Naive thymus-derived CD8-positive, alpha-beta T cell (primary cell): ENCODE measurements at places on chromosomes 6 and 20.

- no peak for DNase-seq
These were observed 96.3 kb upstream of the QKI start for GRCh38 chr6:163318071-163318786.

DNA sequence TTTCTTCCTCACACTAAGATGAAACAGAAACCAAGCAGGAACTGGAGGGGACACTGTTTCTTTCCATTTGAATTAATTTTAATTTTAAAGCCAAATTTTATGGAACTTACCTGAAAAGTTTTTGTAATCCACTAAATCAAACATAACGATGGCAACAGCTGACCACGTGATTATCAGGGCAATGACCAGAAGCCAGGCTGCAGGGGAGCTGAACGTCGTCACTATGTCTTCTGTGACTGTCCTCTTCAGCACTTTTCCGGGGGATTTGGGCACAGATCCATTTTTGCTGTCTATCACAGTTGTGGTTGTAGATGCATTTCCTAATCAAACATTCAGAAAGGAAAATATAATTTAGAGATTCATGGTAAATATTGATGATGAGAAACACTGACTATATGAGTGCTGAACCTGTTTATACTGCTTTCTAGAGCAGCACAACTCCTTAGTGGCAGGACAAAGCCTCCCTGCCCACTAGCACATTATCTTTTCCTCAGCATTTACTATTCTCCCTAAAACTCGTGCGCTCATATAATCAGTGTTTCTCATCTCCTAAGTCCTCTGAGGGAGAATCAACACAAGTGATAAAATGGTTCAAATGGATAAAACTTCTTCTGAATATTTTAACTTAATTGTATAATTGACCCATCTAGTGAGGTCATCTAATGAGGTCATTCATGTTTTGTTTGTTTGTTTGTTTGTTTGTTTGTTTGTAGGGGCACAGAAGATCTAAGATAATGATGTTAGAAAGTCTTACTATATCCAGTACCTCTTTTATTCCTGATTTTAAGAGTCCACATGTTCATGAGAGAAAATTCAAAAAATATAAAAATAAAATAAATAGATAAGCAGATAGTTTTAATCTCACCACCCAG lies 65.7 kb downstream of the TRDN start:
- no peak for DNase-seq

GRCh38 chr6:139175389-139175948 lies 40.6 kb downstream of the HECA start:
- DNase-seq = no peak

DNA sequence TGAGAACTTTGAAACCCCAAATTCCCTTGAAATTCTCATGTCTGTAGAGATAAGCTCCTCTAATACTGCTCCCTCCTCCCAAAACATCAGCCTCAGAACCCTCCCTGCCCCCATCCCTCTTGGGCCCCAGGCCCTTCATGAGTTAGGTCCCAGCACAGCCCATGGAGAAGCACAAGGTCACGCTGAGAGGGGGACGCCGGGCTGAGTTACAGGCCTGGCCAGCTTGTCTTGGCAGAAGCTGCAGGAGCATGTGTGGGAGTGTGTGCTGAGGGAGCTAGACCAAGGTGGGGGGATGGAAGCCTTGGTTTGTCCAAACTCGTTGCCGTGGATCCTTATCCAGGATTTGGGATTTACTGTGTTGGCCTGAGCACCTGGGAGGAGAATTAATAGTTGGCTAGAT lies 8.5 kb upstream of the PTCRA start:
- no peak for DNase-seq

DNA sequence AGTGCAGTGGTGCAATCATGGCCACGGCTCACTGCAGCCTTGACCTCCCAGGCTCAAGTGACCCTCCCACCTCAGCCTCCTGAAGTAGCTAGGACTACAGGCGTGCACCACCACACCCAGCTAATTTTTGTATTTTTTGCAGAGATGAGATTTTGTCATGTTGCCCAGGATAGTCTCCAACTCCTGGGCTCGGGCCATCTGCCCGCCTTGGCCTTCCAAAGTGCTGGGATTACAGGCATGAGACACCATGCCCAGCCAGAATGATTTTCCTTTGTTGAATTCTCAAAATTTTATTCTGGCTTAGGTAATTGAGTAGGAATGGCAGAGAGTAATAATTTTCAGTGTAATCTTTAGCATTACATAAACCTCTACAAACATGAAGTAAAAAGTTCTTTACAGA lies 37.1 kb downstream of the SLC16A10 start:
- no peak for DNase-seq

- no peak for DNase-seq
These were observed 124.4 kb upstream of the PRL start for GRCh38 chr6:22421198-22421597.

DNA sequence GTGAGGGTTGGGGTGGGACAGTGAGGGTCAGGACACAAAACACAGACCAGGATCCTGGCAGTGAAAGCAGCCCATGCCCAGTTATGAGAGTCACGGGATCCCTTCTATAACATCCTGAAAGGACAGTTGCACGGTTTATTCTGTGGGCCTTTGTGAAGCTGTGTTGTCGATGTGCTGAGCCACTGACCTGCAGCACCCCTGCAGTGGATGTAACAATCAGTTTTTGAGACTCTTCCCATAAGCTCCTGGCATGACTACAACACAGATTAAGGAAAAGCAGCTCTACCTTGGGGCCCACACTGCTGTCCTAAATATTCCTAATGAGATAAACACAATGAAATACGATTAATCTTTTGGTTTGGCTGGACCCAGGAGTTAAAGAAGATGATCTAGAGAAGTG lies 3.7 kb downstream of the PYGB start:
- no peak for DNase-seq

- DNase-seq = no peak
These were observed 17.9 kb downstream of the SOX4 start for GRCh38 chr6:21611485-21611884.

DNA sequence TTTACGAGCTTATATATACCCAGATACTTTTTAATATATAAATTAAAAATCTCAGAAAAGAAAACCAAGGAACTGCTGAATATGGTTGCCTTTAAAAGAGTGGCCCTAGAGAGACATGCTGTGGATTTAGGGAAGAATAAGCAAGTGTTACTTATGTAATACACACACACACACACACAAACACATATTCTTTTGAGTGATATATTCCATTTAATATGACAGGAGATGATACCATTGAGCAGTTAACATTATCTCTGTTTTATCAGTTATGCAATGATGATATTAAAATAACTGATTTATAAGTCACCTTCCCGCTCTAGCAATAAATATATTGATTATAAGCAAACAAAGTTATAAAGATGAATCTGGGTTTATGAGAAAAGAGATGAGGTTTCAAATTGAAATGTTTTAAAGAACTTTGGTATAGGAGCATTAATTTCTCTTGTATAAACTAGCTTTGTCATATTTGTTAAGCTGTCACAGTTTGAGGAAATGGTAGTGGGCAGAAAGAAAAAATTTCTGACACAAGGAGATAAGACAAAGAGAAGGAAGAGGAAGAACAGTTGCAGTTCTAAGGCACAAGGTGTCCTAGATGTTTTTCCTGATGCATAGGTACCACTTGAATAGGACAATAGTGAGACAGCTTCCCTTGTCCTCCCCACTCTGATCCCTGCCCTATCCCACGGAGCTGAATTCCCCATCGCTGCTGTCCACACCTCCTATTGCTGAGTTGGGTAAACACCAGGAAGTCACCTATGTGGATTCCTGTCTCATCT lies 26.4 kb downstream of the GPX5 start:
- DNase-seq = no peak

DNA sequence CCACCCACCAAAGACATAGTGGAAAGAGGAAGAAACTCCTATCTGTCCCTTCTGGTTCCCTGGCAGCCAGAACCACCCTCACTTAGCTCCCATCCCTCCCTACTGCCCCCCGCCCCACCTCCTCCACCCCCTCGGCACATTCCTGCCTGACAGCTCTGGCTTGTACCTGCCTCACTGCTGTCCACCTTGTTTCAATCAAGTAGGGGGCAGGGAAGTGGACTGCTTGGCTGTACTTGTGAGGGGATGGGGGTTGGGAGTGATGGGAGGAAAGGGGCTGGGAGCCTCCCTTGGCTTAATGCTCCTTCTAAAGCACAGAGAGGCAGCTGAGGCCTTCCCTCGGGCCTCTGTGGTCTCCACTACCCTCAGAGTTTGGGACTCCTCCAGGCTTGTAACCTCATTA lies 22.1 kb upstream of the ZNF76 start:
- no peak for DNase-seq

GRCh38 chr20:62987114-62987513 lies 19.6 kb downstream of the BHLHE23 start:
- DNase-seq = no peak

GRCh38 chr20:51411870-51412269 lies 130.6 kb downstream of the NFATC2 start:
- no peak for DNase-seq

- no peak for DNase-seq
These were observed 21.9 kb upstream of the ZSCAN9 start for GRCh38 chr6:28203201-28203600.

- no peak for DNase-seq
These were observed 1692.2 kb downstream of the HACE1 start for GRCh38 chr6:103167345-103168071.

- DNase-seq = no peak
These were observed 28.8 kb downstream of the SNAP25 start for GRCh38 chr20:10247440-10247839.

GRCh38 chr6:76052314-76052713 lies 20.1 kb downstream of the IMPG1 start:
- DNase-seq = no peak
